WERI-Rb-1 (cell line): ENCODE measurements at places on chromosomes 1 and 21.

DNA sequence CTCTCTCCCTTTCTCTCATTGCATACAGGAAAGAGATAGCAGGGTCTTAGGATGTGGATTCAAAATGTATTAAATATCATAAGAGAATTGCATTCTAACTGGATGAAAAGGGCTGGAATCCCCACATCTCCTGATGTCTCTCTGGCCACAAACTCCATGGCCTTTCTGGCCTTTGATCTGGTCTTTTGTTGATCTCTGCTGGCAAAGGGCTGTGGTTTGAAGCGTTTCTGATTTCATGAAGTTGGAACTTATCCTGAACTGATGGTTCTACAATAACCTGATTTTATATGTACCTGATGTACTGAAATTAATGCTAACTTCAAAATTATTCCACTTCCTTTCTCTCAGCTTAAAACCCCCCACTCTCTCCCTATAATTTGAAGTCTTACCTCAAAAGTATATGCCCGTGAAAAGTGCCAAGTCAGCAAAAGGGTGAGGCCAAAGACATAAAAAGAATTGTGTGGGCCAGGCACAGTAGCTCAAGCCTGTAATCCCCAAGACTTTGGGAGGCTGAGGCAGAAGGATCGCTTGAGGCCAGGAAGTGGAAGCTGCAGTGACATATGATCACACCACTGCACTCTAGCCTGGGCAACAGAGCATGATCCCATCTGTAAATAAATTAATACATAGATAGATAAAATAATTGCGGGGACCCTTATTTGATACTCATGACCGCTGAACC is 6.4 kb upstream of the KIF14 start:
- no peak for DNase-seq

- DNase-seq = no peak
These were observed 53.1 kb downstream of the UBIAD1 start for GRCh38 chr1:11326070-11326469.

GRCh38 chr1:41689558-41689981 is 205.1 kb upstream of the EDN2 start:
- DNase-seq = no peak

DNA sequence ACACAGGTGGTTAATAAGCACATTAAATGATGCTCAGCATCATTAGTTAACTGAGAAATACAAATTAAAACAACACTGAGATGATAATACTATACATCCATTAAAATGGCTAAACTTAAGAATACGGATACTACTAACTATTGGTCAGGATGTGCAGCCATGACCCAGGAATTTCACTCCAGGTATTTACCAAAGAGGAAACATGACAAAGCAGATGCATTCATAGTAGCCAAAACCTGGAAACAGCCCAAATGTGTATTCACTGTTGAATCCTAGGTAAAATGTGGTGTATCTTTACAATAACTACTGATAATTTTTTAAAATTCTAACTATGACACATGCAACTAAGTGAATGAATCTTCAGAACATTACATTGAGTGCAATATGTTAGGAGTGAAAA is 73.0 kb downstream of the PTPRC start:
- DNase-seq = no peak

- no peak for DNase-seq
These were observed 57.9 kb downstream of the DDAH1 start for GRCh38 chr1:85406887-85407533.

DNA sequence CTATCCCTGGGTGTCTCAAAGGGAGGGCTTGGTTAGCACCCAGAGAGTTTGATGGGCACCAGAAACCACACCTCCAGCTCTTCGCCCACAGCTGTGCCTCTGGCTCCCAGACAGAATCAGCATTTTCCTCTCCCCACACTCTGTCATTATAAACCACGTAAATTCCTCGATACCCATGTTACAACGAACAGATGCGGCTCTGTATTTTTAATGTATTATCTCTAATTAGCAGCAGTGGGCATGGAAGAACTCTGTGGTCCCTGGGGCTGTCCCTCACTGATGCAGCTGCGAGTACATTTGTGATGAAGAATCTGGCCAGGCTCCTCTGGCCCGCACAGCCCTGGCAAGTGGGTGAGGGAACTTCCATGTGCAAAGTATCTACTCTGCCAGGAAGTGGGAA is 10.8 kb downstream of the HMGB4 start:
- DNase-seq = no peak

- DNase-seq = no peak
These were observed 29.4 kb downstream of the GJA4 start for GRCh38 chr1:34822202-34822601.
